Mesothelial cell of epicardium (in vitro differentiated cells): ENCODE measurements at places on chromosomes 11 and 22.

DNA sequence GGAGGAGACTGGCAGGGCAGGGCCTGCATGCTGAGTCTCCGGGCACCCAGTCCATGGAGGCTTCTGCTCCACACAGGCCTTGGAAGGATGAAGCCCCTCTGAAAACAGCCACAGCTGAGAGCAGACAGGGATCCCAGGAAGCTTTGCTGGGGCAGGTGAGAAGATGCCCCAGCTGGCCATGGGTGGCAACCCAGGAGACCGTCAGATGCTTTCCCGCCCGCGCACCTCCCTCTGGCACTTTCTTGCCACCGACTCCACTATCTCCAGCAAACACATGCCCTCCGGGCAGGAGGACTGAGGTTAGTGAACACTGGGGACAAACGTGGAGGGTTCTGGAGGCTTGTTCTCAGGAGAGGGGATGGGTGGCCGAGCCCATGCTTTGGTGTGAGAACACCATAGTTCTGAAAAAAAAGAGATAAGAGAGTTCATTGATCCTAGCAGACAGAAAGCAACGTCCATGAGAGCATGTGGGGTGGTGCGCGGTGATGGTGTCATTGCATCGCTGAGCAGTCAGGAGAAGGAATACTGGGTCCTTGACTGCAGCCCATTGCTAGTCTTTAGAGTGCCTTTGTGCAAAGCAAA is 2.3 kb downstream of the C1QTNF6 start:
- DNase-seq: no peak

- no peak for DNase-seq
Measured at GRCh38 chr11:48124880-48125279, 91.7 kb upstream of the OR4B1 start.

GRCh38 chr22:44764974-44765373 is 12.6 kb downstream of the ARHGAP8 start:
- no peak for DNase-seq

DNA sequence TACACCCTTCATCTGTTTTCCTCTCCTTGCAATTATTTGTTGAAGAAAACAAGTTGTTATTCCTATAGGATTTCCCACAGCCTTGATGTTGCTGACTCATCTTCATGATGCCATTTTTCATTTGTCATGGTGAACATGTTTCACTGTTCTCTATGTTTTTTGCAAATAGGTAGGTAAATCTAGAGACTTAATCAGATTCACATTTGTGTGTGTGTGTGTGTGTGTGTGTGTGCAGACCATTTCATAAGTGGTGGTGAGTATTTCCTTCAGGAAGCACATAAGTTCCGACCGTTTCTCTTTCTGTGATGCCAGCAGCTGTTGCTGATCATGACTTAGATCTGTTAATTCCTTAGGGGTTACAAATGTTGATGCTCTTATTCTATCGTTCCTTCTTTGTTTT is 80.3 kb upstream of the IZUMO1R start:
- DNase-seq: no peak

GRCh38 chr11:114811971-114812370 is 133.6 kb downstream of the NXPE2 start:
- no peak for DNase-seq

DNA sequence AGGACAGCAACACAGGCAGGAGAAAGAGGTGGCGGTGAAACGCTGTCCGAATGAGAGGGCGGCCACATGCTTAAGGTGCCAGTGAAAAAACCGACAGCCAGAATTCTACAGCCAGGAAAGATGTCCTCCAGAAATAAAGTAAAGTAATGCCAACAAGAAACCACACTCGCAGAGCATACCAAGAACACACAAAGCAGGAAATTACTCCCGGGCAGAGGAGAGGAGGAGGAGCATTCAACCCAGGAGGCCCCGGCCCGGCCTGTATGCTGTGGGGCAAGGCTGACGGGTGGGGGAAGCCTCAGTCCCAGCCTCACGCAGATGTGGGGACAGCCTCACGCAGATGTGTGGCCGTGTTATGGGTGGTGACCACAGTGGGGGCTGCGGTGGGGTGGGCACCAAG is 28.0 kb downstream of the CHID1 start:
- no peak for DNase-seq

DNA sequence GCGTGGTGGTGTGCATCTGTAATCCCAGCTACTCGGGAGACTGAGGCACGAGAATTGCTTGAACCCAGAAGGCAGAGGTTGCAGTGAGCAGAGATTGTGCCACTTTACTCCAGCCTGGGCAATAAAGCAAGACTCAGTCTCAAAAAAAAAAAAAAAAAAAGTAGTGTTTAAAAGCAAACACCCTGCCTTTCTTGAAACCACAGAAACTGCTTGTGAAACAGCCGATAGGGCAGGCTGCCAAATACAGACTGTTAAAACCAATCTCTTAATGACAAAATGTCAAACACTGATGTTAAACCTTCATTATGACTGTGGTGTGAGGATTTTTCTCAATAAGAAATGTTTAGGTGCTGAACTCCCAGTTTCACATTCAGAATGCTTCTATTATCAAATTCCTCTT is 27.3 kb downstream of the MARK2 start:
- DNase-seq: no peak

GRCh38 chr11:111089759-111090158 is 155.8 kb upstream of the POU2AF2 start:
- DNase-seq: no peak

- DNase-seq: no peak
Measured at GRCh38 chr11:33451364-33451763, 194.2 kb downstream of the HIPK3 start.

DNA sequence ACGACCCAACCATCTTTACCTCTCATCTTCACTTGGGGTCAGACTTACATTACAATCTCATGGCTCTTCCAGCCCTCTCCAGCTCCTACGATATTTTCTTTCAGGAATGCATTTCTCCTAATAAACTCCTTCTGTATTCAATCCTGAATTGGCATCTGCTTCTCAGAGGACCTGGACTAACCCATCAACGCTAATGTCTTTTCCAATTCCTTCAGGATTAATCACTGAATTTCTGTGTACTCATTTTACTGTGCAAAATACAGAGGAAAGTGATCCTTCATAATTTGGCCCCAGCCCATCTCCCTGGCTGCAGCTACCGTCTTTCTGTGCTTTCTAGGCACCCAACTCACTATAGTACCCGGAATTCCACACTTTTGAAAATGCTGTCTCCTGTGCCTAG is 239.2 kb downstream of the METTL15 start:
- DNase-seq: no peak

- no peak for DNase-seq
Measured at GRCh38 chr11:62752994-62753735, 795 bp downstream of the ZBTB3 start.

DNA sequence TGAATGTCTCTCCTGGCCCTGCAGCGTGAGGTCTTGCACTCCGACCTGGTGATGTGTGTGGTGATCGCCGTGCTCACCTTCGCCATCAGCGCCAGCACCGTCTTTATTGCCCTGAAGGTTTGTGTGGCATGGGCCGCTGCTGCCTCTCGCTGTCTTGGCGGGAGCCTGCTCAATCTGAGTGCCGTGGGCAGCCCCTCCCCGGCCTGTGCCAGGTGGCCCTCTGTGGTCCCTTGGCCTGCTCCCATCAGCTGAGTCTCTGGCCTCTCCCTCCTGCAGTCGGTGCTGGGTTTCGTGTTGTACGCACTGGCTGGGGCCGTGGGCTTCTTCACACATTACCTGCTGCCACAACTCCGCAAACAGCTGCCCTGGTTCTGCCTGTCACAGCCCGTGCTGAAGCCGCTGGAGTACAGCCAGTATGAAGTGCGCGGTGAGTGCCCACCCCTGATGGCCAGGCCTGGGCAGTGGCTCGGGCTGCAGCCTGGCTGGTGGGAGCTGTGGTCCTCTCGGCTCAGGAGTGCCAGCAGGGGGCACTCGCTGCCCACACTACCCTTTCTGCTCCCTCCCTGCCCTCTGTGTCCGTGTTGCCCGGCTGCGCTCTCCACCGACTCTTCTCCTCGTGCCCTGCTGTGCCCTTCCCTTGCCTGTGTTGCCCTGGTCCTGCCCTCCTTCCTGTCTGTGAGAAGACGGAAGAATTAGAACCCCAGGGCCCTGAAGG is 10.2 kb downstream of the PCNX3 start:
- no peak for DNase-seq

DNA sequence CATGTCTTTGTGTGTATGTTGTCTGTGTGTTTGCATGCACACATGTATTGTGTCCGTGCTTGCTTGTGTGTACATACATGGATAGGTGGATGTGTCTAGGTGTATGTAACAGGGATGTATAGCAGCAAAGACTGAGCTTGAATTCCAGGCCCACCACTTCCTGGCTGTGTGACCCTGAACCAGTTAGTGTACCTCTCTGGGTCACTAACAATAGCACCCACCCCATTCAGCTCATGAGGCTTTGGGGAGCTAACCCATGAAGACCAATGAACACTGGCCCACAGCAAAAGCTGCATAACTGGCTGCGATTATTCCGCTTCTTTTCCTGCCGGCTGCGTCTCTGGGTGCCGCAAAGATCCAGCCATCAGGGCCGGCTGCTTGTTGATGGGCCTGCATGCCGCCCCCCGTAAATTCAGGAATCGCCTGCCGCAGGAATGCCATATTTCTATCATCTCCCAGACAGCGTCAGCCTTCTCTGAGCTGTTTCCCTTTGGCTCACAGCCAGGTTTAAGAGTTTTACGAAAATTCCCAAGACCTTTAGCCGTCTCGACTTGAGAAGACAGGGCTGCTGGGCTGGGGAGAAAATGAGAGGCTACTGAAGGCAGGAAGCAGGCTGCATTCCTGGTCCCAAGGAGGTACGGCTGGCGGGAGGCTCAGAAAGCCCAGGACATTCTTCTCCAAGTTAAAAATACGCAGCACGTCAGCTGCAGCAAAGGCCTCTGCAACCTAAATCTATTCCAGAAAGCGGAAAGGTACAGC is 224.6 kb downstream of the MN1 start:
- DNase-seq: peak; percentile 60

DNA sequence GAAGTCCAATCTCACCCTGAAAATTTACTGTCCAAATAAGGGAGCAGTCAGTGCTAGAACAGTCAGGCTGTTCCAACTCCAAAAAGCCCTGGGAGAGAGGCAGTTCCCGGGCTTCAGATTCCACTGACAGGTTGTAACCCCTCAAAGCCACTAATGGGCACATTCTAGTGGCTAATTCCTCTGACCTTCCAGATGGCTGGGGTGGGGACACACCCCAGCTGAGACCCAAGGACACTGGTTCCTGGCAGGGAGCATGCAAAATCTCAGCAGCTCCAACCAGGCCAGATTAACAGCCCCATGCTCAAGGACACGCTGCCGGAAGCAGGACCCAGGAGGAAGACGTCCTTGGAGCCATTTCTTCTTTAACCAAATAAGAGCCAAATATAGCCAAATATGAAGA is 92.7 kb downstream of the RPL27A start:
- DNase-seq: no peak
